ENCODE measurements at places on chromosomes 16 and 17. TPM values are rescaled to one million over a fixed set of nuclear protein-coding genes. Genes with fewer than 3 reads are reported as not detected.
A peak's percentile ranks its signal among the peaks of the same experiment; 100 is the strongest.

DNA sequence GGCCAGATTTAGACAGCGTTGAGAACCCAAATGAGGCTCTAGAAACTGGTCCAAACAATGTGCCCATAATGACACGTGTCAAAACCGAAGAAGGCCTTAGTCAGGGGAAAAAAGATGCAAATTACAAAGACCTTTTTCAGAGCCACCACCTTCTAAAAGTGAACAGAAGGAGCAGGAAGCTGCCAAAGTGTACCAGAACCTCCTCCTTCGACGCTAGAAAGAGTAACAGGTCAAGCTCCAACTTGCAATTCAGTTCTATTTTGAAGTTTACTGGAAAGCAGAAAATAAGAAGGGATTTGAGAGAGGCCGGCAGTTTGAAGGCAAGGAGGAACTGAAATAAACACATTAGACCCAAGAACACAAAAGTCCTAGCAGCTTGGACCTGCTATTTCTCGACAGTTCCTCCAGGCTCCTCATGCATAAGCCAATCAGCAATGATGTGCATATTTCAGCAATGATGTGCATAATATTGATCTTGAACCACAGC is 61.8 kb downstream of the XYLT1 start:
- DNase-seq = no peak

DNA sequence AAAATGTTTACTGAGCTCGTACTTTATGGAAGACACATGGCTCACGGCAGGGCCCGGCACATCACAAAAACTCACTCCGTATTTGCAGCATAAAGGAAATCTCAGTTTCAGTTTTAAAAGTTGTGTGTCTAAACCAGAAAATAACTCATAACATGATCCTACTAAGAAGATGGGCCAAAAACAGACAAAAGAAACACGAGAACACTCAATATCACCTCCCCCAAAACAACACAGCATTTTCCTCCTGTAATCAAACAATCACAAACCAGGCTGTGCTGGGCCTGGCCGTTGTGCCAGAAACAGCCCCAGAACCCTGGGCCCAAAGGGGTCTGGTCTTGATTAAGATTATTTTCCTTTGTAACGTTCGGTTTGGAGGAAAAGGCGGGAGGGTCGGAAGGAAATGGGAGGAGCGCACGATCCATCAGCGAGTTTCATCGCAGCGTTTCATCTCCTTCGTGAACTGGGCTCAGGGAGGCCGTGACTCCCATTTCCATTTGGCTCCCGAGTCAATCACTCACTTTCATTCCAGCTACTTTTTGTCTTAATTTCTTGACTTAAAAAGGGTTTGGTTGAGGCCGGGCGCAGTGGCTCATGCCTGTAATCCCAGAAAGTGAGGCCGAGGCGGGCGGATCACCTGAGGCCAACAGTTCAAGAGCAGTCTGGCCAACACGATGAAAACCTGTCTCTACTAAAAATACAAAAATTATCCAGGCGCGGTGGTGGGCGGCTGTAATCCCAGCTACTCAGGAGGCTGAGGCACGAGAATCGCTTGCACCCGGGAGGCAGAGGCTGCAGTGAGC is 61.4 kb downstream of the NXN start:
- DNase-seq = no peak

DNA sequence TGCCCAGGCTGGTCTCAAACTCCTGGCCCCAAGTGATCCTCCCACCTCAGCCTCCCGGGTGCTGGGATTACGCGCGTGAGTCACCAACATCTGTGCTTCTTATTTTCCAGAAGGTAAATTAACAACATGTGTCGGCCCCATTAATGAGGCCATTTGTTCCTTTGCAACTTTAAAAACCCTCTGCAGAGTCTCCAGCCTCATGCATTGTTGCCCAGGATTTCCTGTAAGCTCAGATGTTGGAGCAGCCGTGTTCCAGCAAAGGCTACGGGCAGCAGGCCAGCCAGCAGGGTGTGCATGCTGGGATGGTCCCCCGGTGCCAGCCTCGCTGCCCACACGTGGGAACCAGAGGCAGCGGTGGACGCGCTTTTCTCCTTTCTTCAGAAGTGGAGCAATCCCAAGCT is 19.1 kb upstream of the HEXD start:
- DNase-seq = peak; percentile 69

Gene CDH11
- 4.0 TPM for total RNA-seq

GRCh38 chr17:65977041-65977440 is 214.9 kb downstream of the CEP112 start:
- no peak for DNase-seq

- DNase-seq = no peak
These were observed 23.0 kb downstream of the WNT3 start for GRCh38 chr17:46795379-46795952.
